ENCODE measurements at places on chromosomes 12 and 14.

GRCh38 chr12:100942984-100943749 is 148.6 kb downstream of the ANO4 start:
- no peak for DNase-seq

DNA sequence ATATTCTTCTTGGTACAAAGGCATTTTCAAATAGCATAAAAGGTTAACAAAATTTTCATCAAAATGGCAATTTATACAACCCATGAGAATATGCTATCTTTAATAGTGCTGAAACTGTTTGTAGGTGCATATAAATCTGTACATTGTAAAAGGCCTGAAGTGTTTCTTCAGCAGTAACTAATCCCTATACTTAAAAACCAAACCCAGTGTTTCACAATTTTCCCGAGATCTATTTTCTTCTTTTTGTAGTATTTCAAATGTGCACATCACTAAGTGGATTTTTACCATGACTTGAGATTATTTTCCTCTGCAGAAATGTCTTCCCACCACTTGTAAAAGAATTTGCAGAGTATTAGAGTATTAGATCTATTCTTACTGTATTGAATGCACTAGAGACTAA is 76.5 kb downstream of the FERMT2 start:
- DNase-seq, result no peak

DNA sequence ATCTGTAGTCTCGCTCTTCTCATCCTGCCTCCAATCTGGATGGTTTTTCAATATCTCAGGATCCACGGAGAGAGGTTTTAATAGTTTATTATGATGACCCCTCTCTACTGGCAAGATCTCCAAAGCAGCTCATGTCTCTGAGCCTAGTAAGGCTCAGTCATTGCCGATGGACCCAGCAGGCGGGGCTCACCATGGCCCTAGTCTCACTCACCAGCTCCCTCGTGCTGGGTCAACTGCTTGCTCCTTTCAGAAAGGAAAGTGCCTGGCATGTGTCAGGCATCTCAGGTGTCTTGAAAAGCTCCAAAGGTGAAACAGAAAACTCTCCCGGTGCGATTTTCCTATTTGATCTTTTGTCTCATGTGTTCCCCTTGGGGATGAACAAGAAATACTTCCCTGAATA is 179.0 kb downstream of the CALM1 start:
- DNase-seq, result no peak

DNA sequence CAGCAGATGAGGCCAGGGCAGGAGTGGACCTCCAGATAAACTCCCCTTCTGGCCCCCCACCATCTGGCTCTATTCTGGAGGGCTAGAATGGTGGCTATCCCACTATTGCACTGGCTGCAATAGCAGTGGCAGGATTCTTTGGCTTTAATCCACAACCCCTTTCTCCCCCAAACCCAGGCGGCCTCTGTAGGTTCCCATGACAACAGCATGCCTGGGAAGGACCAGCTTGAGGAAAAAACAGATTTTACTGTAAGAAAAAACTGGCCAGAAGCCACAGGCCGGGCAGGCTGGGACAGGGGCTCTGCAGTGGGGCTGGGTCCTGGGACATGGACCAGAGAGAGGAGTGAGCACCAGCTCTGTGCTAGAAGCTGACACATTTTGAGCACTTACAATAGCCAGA is 13.6 kb upstream of the ACVR1B start:
- no peak for DNase-seq

- DNase-seq, result no peak
Measured at GRCh38 chr12:91871751-91872150, 273.9 kb downstream of the BTG1 start.

DNA sequence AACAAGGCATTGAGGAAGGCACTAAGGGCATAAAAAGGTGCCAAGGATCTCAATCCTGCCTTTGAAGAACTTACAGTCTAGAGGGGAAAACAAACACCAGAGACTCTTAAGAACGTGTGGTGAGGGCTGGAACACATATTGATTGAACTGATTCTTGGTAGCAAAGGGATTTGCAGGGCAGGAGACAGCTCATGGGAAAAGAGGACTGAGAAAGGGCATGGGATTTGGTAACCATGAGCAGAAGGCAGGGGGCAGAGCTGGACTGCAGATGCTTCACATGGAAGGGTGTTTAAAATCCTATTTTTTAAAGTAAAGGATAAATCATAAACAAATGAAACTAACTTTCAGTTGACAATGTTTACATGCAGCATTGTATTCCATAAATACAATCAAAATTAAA is 203.1 kb downstream of the ITPR2 start:
- no peak for DNase-seq

GRCh38 chr12:114746297-114747011 is 62.5 kb upstream of the TBX3 start:
- DNase-seq, result no peak

GRCh38 chr12:110248096-110248447 is 33.0 kb upstream of the ATP2A2 start:
- DNase-seq, result no peak

GRCh38 chr14:44699391-44699790 is 192.3 kb upstream of the FSCB start:
- DNase-seq, result no peak

- no peak for DNase-seq
Measured at GRCh38 chr12:16300122-16300521, 22.6 kb upstream of the SLC15A5 start.

GRCh38 chr12:69274861-69275260 is 35.5 kb downstream of the CPSF6 start:
- no peak for DNase-seq

GRCh38 chr12:58433959-58434358 is 486.3 kb downstream of the LRIG3 start:
- no peak for DNase-seq

DNA sequence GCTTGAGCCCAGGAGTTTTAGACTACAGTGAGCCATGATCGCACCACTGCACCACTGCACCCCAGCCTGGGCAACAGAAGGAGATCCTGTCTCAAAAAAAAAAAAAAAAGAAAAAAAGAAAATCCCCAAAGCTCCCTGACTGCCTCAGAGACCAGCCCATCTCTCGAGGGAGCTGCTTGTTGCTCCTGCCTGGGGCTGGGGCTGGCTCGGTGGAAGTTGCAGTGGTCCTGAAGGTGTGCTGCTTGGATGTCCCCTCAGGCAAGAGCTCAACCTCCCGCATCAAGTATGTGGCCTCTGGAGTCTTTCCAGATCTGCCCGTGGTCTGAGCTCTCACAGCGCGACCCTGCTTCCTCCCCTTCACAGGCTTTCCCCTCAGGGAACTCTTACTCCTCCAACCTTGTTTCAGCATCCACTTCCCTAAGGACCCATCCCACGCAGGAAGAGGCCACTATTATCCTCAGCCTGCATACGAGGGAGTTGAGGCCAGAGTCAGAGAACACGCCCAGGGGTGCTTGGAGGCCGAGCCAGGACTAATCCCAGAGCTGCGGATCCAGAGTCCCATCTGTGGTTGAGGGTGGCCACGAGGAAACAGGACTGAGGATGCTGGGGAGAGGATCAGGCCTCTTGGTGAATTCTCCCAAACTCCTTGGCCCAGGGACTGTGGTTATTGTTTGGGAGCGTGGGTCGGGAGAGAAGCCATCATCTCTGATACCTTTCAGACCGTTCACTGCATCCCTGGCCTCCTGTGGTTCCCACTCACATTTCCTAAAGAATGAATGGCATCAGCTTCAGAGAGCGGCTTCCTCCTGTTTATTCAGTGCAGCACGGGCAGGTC is 624.6 kb downstream of the AACS start:
- no peak for DNase-seq

- DNase-seq, result no peak
Measured at GRCh38 chr12:53190108-53190729, 9.5 kb upstream of the CSAD start.

DNA sequence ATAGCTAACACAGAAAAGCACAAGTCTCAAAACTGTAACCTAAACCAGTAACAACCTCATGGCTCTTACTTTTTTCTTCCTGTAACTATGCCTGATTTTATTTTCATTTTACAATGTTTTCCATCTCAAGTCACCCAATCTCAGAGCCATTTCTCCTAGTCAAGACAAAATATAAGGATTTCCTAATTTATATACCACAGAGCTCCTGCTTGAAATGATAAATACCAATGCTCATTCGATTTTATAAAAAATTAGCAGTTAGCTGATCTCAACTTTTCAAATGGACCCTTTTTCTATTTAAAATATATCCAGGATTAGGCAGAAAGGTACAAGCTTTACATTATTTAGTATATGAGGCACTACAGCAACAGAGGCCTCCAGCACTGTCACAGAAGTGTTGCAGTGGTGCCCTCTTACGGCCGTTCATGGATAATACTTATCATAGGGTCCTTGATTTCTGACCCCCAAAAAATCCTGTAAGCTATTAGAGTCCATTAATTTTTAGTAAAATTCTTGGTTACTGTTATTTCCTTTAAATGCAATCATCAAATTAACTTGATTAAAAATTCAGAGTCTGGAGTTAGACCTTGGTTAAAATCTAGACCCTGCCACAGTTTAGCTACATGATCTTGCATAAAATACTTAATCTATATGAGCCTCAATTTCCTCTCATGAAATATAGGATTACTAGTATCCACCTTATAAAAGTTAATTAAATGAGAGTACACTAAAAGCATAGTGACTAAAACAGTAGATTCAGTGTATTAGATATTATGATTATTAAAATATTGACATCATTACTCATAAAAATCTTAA is 68.3 kb downstream of the SEC23A start:
- no peak for DNase-seq

DNA sequence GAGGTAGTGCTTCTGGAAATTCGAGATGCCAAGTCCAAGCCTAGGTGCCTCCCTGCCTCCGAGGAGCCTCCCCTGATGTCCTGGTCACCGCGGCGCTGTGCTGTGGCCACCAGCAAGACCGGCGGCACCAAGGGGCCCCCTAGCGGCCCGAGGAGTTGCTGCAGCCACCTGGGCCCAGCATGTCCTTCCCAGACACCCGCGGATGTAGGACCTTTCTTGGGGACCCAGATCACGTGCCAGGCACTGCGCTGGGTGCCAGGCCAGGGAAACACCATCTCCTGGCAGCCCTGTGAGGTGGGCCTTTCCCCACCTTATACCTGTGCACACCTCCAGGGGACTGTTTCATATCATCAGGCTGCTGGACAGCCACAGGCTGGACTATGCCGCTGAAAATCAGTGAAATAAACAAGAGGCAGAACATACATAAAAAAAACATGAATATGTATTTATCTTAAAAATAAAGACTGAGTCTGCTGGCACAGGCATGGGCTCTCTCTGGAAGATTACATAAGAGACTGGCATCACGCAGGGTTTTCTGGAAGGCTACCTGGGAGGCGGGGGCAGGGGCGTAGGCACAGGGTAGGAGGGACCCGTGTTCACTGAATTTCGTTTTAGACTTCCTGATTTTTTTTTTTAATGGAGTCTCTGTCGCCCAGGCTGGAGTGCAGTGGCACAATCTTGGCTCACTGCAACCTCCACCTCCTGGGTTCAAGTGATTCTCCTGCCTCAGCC is 15.9 kb upstream of the HHIPL1 start:
- DNase-seq, result no peak

DNA sequence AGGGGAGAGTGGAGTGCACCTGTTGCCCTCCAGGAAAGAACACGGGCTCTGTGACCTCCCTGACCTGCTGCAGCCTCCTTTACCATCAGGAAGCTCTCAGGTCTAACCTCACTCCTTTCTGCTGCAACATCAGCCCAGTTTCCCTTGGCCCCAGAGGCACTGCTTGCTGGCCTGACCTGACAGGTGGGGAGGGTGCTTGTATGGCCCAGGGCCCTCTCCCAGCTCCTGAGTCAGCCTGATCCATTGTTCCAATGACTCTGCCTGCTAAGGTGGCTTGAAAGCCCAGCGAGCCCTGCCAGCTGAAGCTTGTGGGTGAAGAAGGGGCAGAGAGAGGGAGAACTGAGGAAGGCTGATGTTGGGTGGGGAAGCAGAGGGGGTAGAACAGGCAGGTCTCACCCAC is 13.2 kb upstream of the KRT78 start:
- DNase-seq, result no peak

DNA sequence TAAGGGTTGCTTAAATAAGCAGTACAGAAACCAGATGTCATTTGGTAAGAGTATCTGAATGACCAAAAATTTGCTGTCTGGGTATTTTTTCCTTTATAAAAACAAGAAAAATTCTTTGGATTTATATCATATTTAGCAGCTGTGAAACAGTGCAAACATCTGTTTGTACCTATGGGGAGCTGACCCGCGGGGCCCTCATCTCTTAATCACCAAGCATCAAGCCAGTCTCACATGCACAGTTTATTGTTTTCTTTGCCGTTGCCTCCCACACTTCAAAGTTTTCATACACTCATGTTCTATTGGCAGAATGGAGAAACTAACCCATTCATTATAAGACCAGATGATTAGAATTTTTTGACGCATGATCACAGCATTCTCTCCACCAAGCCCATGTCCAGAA is 142.2 kb downstream of the BMP4 start:
- DNase-seq, result no peak

DNA sequence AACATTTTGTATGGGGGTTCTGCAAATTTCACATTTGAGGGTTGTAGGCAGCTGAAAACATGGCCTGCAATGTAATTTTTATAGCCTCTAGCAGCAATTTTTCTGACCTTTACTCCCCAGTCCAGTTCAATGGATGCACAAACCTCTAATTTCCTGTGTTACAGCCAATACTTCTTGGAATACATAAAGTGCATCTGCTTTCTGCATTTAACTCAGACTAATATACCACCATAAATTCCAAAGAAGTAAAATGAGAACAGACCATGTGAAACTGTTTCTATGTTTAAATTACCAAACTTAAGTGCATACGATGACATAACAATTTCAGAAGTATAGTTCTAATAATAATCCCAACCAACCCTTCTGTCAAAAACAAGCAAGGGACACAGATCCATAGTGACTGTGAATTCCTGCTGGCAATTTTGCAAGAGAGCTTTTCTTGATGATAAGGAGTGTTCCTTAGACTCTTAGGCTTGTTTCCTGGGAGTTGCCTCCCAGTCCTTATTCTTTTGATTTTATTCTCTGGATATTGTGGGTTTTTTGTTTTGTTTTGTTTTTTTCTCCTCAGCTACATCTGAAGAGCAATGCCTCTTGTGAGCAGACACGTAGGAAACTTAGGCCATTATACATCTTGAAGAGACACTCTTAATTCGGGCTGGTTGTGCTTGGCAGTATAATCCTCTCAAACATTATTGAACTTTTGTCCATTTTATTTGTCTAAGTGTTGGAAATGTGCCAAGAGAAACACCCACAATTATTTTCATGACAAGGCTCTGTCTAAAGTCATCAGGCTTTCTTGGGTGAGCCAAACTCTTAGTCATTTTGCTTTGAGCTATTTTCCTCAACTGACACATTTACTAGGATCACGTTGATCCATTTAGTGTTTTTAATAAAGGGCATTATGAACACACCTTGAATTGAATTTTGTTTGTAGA is 51.3 kb upstream of the RERGL start:
- no peak for DNase-seq

GRCh38 chr12:57725851-57726150 is 12.7 kb downstream of the AGAP2 start:
- no peak for DNase-seq

- DNase-seq, result no peak
Measured at GRCh38 chr12:115941362-115941761, 336.1 kb downstream of the MED13L start.

Measured in thymus (tissue), 14 donors.